Glutamatergic neuron (in vitro differentiated cells): ENCODE measurements at places on chromosomes 5 and 9.

DNA sequence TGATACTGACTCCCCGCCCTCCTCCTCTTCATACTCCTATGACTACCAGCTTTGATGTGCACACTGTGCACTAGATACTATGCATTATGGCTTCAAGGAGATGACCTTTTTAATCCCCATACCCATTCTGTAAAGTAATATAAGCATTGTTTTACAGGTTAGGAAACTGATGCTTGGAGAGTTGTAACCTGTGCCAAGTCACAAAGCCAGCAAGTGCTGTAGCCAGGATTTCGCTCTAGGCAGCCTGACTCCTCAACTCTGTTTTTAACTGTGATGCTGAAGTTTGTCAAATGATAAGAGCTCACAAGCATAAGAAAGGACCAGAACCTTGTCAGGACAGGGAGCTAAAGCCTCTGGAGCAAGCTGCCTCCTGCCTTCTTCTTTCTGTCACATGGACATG is 461.3 kb downstream of the TMEM232 start:
- no peak for DNase-seq

DNA sequence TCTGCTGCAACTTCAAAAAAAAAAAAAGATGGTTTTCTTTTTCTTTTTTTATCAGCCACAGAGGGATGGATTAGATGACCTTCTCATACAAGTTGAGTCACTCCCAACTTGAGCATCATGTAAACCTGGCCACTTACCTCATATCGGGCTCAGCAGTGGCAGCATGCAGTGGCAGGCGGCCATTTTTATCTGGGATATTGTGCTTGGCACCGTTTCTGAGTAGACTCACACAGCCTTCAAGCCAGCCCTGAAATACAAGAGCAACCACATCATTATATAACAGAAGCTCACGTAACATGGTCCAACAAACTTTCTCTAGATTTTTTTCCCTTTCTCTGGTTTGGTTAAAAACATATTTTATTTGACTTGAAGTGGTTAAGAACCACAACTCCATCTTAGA is 62.6 kb downstream of the ANKRD55 start:
- no peak for DNase-seq

DNA sequence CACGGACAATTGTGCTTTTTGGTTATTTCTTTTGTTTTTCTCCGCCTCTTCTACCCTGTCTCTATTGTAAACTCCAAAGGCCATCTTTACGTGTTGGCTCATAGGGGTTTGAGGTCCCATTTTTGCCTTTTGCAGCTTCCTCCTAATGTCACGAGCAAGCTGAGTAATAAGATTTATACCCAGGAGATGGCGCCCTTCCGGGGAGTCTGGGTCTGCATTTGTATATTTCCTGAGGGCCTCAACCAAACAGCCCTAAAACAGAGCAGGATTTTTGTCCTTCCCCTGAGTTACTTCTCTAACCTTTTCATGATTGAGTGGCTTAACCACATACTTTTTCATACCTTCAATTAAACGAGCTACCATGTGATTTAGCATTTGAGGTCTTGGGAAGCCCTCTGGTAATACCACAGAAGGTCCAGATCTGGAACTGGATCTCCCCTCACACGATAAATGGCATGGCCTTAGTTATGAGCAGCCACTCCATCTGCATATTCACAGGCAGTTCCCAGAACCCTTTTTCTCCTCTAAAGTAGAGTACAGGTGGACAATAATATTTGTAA is 11.2 kb upstream of the CFAP95 start:
- DNase-seq: no peak

GRCh38 chr5:38551030-38552017 is 5.1 kb downstream of the LIFR start:
- peak; percentile 27 for DNase-seq

DNA sequence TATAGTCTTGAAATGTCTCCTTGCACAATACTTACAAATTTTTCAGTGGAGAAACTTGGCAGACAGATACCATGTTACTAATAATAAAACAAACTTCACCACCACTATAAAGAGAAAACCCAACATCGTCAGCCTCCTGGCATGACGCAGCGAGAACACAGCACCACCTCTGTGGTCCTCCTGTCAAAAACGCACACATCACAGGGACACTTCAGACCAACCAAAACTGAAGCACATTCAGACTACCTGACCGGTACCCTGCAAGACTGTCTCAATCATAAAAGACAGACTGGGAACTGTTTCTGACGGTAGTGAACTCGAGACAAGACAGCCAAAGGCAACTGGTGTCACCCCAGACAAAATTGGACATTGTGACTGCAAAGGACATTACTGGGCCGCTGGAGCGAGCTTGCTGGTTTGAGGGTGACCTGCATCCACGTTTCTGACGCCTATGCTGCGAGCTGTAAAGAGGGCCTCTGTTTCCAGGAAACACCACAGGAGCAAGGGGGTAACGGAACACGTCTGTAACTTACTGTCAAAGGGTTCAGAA is 34.4 kb downstream of the NSUN2 start:
- DNase-seq: no peak

DNA sequence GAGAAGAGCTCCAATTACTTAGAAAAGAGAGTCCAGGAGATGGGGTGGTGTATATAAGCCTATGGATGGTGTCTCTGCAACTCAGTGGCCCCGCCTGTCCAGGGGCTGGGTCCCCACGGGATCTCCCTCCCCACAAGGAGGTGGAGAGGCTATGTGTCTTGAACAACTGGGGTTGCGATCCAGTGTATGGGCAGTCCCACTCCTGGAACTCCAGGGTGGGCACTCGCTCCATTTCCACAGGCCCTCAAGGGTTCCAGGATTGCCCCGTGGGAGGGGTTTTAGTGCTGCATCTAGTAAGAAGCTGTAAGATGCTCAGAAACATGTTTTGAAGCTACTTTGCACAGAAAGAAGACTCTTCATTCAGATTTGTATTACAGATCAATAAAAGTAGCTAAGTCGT is 558 bp upstream of the SMAD5 start:
- DNase-seq: peak; percentile 30

DNA sequence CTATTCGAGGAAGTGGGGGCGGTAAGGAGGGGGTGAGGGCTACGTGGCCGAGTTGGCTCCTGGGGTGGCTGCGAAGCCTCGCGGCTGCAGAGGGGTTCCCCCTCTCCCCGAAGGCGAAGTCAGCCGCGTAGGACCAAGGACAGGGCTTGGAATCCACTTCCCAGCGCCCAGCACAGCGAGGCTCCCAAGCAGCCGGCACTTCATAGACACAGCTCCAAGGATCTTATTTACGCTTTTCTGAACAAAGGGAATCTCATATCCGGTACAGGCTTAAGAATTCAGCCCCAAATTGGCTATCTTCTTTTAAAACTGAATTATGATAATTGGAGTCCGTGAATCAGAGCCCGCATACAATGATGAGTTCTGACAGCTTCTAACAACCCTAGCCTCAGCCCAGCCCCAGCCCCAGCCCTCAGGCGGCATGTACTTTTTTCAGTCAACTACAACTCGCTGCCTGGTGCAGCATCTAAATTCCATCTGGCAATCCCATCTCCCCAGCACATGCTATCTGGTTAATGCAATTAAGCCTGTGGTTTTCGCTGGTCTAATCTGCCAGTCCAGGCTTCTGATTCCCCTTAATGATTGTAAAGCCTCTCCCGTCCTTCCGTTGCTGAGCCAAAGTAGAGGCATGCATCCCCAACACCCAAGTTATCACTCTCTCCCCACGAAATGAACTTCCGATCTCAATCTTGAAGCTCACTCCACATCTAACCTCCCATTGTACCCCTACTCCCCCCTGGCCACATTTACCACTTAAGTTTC is 1.0 kb downstream of the ELAVL2 start:
- DNase-seq: peak; percentile 57
